Stimulated activated CD4-positive, alpha-beta T cell treated with anti-CD3 and anti-CD28 coated beads, Interleukin-4, amount 100 ng/mL, for 1 hour (primary cell): ENCODE measurements at places on chromosomes 2 and 18.

DNA sequence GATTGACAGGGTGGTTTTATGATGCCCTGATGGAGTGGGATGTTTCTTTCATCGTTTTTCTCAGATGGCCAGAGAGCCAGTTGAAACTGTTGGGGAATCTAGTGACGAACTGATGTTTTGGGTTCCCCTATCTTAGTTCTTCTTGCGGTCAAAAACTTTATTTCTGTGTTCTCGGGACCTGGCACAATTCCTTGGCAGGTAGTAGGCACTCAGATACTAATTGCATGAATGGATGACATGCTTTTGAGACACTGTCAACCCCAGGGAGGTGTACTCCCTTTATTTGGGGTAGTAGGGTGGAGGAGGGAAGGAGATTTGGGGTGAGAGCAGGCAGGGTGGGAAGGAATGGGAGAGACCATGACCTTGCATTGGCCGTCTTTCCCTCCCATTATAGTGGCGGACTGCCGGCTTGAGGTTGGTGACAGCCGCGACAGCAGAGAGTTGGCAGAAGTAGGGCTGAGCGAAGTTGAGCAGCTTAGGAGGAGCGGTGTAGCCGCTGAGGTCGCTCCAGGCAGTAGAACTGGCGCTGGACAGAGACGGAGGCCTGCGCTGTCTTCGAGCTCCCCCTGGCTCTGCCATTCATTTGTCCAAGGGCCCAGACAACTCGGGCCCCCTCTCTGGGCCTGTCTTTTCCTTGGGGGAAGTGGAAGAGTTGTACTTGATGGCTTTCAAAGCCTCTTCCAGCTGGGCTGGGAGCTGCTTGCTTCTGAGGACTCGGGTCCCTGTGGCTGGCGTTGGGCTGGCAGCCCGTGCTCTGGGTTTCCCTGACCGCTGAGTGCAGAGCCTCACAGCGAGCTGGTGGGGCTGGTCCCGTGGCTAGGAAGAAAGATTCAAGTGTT, 2.6 kb downstream of the TET3 start:
- peak; percentile 36 for DNase-seq

DNA sequence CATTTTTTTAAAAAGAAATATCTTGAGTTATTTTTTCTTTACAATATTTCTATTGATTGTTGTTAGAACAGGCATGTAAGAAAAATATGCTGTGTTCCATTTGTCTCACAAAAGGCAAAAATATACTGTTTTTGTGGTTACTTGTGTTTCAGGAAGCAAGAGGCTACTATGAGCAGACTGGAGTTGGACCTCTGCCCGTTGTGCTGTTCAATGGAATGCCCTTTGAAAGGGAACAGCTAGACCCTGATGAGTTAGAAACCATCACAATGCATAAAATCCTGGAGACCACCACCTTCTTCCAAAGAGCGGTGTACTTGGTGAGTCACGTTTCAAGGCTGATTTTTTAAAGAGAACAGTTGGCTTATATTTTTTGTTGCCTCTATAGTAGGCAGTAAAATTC, 54.7 kb downstream of the UGGT1 start:
- DNase-seq: no peak

DNA sequence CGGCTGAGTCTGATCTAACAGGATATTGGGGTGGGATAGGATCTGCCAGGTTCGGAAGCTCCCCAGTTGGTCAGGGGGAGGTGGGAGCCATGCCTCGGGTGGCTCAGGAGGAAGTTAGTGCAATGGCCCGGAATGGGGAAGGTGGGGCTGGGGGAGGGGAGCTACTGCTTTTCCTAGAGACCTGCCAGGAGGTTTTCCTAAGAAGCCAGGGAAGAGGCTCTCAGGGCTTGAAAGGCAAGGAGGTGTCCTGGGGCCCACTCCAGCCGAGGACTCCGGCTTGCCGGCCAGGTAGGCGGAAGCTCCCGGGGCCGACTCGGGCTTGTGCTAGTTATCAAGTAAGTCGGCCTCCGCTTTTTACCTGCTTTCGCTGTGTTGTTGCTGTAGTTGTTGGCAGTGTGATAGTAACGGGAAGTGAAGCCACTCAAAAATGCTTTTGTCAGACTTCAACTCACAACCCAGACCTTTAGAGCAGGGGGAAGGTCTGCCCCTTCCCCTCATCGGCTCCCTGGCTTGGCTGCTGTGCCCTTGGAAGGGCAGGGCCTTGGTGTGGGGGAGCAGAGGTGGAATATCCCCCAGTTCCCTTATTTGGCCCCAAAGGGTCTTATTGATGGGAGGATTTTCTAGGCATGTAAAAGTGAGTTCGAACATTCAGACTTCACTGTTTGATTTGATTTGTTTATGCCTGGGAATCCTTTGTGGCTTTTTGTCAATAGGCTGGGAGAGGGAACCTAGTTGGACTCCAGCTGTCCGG, 5.4 kb downstream of the GDF7 start:
- no peak for DNase-seq

DNA sequence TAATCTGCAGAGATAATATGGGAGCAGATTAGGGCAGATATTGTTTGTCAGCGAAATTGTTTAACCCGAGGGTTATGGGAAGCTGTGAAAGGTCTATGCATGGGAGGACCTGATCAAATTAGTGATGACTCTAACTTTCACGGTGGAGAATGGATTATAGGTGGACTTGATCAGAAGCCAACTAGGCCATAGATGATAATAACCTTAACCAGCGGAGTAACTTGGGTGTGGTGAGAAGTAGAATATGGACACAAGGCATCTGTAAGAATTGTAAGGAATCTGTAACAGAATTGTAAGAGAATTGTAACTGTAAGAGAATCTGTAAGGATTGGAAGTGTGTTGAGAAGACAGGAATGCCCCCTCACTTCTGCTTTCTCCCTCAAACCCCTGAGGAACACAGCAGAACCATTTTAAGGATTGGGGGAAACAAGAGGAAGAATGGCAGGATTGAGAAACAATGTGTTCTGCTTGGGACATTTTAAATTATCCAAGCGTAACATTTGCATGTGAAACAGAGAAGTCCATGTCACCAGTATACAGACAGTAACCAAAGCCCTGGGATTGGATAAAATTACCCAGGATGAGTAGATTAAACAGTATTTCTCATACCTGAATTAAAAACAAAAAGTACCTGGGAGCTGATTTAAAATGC, 14.9 kb upstream of the SLC39A10 start:
- no peak for DNase-seq

DNA sequence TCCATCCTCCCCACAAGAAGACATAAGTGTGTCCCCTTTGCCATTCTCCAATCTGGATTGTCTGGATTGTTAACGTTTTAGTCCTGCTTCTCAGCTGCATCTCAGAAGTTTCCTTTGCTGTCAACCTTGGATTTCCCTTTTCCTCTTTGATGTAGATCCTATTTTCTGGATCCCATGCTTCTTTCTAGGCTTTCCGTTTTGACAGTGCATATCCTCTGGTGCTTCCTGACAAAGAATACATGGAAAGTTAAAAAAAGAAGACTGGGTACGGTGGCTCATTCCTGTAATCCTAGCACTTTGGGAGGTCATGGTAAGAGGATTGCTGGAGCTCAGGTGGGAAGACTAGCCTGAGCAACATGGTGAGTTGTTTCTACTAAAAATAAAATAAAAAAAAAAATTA, 26.8 kb downstream of the ABI2 start:
- no peak for DNase-seq

DNA sequence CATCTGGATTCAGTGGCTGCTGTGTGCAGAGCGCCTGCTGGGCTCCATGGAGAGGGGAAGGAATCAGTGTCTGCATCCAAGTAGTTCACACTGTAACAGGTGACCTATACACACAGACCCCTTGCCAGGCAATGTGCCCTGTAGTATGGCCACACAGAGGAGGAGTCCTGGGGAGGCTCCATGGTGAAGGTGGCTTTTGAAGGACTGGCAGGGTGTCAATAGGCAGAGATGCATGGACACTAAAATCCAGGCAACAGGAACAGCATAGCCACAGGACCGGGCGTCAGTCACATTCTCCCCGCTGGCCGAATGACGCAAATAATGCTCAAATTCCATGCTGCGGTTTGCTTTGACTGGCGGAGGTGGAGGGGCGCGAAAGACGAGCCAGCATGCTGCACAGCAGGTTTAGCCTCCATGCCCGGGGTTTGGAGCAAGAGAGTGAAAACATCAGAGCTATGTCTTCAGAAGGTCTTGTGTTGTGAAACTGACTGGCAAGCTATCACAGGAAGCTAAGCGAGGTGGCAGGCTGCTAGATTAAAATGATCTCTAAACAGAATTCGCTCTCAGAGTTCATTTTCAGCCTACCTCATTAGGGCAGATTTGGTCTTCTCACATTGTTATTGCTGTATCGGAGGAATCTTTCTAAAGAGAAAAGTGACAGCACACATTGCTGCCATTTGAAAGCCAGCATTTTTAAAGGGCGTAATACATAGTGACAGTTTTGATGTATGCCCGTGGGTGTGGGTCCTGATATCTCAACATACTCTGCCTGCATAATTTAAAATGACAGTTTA, 1.2 kb upstream of the CHMP1B start:
- peak; percentile 23 for DNase-seq

GRCh38 chr2:179614121-179614520, 247.3 kb downstream of the ZNF385B start:
- DNase-seq: no peak

- peak; percentile 58 for DNase-seq
Measured at GRCh38 chr2:241123816-241124536, 21.9 kb upstream of the MTERF4 start.

GRCh38 chr2:229993236-229993635, 70.9 kb downstream of the FBXO36 start:
- no peak for DNase-seq

- DNase-seq: peak; percentile 86
Measured at GRCh38 chr2:10835052-10835970, 22.7 kb upstream of the PDIA6 start.

GRCh38 chr2:204657024-204657423, 111.7 kb downstream of the PARD3B start:
- DNase-seq: no peak

DNA sequence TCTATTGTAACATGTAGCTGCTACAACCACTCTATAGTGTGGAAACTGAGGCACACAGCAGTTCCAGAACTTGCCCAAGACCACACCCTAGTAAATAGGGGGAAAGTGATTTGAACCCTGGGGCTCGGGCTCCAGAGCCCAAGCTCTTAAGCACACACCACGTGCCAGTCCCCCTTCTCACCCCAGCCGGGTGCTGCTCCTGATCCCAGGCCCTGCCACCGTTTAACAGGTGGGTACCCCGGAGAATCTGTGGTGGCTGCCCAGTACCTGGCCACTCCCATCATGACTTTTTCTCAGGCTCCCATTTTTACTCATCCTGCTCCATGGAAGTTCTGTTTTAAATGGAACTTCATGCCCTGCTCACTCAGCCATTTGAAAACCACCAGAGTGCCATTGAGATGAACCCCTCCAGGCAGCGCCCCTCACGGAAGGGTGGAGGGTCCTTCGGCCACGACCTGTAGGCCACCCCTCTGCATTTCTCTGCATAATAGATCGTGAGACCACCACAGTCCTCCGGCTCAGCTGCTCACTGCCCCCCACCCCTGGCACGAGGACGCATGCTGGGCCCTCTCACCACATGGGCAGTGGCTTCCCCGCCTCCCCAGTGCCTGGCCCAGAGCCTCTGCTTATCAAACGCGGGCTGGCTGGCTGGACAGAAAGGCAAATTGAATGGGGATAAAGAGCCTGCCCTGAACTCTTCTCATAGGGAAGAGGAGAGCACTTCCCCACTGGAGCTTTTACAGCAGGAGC, 42.1 kb downstream of the TMEM37 start:
- no peak for DNase-seq
